ENCODE measurements at places on chromosomes 11 and 22.

DNA sequence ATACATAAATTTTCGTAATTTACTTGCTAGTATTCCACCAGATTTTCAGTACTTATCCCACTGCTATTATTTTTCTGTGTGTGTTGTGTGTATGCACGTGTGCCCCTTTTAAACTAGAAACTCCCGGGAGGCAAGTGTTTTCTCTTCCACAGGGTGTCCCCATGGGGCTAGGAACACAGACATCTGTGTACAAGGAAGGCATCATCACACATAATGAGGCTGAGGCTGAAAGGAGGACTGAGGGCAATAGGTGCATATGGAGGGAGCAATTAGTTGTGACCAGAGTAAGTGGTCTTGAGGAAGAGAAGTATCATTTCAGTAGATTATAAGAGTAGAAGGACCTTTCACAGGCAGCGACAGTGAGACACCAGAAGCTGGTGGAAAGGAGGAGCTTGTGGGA lies 2.1 kb upstream of the DPAGT1 start:
- no peak for DNase-seq

DNA sequence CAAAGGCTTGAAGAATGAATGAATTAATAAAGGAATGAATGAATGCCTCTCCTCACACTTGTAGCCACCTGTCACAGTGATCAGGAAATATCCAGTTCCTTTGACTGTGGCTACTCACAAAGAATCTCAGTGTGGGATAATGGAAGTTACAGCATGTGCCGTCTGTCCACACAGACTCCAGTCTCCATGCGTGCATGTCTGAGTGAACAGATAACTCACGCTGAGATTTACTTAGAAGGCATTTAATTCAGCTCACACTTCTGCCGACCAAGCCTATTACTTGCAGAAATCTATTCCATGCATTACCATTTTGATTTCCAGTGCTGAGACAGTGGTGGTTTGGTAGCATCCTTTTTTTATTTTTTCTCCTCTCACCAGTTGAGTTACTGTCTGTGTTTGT lies 32.3 kb upstream of the HMGXB4 start:
- no peak for DNase-seq

DNA sequence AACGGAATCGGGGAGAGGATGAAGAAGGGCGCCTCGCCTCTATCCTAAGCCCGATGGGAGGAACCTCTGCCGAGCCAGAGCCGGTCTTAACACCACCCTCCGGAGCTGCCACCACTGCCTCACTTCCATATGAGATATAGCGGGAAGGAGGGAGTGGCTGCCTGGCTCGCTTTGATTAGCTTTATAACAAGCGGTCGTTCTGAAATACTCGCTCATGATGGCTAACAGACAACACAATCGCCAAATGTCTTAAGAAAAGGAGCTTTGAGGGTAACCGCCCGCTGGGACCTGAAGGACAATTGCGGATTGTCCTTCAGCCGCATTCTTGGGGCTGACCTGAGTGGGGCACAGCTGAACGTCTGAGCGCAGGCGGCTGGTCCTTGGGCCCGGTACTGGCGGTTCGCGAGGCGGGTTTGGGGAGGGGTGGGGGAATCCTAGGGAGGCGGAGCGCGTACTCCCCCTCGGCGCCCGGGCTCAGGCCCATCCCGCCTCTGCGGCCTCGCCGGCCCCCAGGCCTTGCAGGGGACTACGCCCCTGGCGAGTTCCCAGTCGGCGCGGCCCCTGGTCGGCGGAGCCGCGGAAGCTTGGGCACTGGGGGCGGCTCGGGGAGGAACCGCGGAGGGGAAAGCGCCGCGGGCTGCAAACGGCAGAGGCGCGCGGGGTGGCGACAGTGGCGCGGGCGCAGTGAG lies at the start of gene PLAAT5:
PLAAT5 (minus strand) TSS at position 617 of the 689 bp plus-strand sequence; CDS start at position 484, 133 bp downstream.
- DNase-seq, result no peak

- DNase-seq, result no peak
These were observed 758 bp downstream of the MCAM start for GRCh38 chr11:119316016-119316728.

DNA sequence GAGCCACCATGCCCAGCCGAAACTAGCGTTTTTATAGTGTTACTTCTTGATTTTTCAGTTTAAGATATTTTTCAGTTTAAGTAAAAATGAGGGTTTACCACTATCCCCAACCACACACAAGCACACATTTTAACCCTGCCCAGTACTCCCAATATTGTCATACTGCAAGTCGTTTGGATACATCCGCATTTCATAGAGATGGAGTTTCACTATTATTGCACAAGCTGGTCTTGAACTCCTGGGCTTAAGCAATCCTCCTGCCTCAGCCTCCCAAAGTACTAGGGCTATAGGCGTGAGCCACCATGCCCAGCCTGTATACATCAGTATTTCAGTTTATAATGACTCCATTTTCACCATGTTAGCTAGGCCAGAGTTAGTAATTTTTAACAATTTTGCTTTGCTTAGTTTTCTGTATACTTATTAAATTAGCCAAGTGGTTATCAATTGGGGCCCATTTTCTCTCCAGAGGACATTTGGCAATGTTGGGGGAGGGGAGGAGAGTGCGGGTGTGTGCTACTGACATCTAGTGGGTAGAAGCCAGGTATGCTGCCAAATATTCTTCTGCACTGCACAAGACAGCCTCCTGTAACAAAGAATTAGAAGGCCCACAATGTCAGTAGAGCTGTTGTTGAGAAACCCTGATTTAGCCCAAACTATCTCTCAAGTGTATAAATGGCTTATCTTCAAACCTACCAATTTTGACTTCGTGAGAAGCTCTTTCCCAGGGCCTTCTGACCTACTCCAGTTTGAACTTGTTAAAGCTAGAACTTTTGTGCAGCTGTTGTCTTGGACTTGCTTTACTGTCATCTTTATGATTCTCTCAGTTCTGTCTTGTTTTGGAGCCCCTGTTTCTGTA lies 7.3 kb downstream of the USP47 start:
- DNase-seq, result no peak

DNA sequence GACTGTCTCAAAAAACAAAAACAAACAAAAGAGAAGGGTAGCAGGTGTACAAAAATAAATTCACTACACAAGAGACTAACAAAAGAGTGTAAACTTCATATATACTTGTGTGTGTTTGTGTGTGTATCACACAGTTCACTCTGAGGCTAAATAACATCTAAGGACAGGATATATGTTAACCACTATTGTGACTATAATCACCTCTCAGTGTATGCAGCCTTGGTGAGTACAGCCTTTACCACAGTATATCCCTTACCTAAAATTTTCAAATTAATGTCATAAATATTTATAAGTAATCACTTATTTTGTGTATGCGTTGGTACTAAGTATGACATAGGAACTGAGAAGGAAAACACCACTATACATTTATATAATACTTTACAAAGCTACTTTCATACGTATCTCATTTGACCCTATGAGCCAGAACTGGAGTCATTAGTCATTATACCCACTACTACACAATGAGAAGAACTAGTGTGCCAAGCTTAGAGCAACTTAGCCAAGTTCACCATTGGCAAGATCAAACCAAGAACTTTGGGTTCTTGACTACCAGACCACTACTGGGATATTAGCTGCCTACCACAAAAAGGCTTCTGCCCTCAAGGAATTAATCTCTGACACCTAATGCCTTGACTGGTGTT lies 116.7 kb downstream of the SGSM3 start:
- DNase-seq, result no peak

- DNase-seq, result no peak
These were observed 6.7 kb downstream of the ZC3H7B start for GRCh38 chr22:41308054-41308453.

DNA sequence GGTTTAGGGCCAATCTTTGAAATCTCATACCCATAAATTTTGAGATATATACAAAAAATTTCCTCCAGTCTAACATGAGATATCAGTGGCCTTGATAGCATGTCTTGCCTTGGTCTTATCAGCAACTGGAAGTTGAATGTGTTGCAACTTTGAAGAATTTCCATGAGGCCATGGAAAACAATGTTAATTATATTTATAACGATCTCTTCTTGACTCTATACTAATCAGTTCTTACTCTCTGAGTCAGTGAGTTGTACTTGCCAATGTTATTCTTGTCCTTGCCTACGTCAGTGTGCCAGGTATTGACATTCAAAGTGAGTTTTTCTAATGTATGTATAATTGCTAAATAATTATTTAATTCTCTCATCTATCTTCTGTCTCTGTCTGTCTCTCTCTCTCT lies 535.1 kb downstream of the KCNA4 start:
- no peak for DNase-seq

GRCh38 chr22:23152238-23153114 lies 7.2 kb downstream of the RAB36 start:
- no peak for DNase-seq

DNA sequence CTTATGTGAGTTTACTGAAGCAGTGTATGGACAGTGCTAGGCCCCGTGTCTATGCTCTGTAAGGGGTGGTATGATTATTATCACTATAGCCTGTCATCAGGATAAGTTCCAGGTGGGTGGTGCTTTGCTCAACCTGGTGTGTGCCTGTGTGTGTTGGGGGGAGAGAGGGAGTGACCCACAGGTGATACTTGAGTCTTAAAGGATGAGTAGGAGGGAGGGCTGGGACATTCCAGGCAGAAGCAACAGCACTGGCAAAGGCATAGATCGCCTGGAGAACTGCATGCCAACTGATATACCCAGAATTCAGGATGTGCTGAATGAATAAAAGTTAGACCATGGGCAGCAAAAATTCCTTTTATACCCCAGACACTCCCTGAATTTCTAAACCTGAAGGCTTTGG lies 4.5 kb downstream of the KIAA1671 start:
- DNase-seq, result no peak

GRCh38 chr22:31347251-31348008 lies 1.3 kb upstream of the PATZ1 start:
- no peak for DNase-seq

DNA sequence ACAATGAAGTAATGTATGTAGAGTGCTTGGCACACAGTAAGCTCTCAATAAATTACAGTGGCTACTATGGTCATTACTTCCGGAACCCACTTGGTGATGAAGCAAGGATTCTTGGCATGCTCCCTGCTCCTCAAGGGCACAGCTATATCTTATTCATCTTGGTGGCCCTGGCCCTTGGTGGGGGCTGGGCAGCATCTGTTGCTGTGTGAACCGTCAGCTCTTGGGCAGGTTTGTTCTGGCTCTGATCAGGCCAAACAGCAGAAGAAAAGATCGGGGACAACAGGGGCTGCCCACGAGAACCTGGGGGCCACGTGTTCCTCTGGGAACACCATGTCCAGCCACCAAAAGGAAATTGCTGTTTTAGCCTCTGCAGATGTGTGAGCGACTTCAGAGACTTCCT lies 136.9 kb upstream of the SYT13 start:
- no peak for DNase-seq

DNA sequence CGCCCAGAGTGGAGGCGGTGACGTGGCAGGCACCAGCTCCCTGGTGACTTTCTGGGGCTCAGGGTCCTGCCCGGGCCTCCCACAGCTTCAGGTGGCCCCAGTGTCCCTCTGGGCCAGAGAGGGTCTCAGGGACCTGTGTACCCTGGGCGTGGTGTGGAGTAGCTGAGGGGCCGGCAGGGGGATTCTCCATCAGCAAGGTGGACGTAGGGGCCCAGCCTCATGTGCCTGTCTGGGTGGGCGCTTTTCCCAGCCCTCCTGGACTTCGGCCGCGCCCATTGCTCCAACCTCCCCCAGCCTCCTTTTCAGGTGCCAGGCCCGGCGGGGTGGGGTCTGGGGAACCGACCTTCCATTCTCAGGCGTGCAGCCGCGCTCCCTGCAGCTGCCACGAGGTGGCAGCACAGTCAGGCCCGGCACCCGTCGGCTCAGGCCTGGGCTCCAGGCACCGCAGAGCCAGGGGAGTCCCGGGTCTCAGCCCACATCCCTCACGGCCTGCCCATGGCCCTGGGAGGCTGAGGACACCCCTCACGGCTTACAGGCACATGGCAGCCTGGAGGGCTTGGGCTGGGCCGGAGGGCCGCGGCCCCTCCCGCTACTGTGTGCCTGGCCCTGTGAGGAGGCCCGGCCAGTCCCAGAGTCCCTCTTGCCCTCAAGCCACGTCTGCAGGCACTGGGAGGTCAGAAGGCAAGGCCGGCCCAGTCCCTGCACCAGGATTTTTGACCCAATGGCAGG lies 19.9 kb upstream of the MUC5B start:
- DNase-seq, result no peak

- DNase-seq, result peak; percentile 83
These were observed 322.8 kb downstream of the GUCY1A2 start for GRCh38 chr11:106695506-106695905.

DNA sequence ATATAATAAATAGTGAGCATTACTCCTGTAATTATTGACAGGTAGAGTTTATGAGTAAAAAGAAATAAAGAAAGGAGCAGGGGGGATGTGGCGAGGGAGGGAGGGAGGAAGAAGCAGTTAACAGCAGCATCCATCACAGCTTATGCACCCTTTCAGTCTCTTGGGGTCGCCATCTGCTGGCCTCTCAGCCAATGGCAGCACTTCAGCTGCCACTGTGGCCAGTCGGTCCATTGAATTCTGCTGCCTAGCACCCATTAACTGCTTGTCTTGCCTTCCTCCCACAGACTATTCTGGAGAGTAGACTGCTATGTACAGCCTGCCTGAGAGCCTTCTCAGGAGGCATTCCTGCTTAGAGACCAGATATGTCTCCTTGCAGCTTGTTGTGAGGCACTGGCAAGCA lies 388.3 kb downstream of the TENM4 start:
- DNase-seq, result no peak

DNA sequence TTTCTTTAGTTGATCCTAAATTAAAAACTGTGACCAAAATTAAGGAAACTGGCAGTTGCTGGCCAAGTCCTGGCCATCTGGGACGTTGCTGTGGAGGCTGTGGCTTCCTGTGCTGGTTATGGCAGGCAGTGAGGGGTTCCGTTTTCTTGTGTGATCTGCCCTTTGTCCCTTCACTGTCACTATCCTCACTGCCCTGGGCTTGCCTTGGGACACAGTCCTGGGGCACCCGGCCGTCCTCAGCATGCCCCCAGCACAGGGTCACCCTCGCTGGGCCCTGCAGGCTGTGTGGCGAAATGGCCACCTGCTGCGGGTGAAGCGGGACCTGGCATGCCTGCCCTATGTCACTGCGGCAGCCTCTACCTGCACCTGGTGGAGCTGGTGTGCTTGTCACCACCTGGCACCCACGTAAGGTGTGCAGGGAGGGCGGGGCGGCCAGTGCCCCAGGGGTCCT lies 52.5 kb upstream of the SLC22A12 start:
- DNase-seq, result no peak

DNA sequence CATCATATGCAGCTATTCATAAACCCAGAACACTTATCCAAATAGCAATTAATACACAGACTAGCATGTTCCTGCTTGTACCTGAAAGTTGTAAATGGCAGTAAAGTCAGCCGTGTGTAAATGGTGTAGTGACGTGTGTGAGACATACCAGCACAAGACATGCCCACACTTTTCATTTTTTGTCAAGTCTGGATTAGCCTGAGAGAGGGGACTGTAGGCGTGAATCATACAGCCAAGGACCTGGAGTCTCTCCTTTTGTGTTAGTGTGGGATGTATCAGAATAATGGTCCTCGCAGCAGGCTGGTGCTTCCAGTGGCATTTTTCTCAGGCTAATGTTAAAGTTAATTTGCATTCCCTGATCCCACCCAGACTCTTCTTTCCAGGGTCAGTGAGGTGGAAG lies 116.8 kb upstream of the BMAL1 start:
- no peak for DNase-seq

- DNase-seq, result no peak
These were observed 12.0 kb upstream of the LGALS2 start for GRCh38 chr22:37591823-37592404.

All from kidney epithelial cell (primary cell).